Mesangial cell (primary cell): ENCODE measurements at places on chromosomes 11 and 22. TPM values are rescaled to one million over a fixed set of nuclear protein-coding genes. Genes with fewer than 3 reads are reported as not detected.

ZNRD2 gene
- 85.4 and 152 TPM in 2 replicates for total RNA-seq

F2 gene
- total RNA-seq, result 0.13 TPM in 1 of 2 replicates, not detected in the other

RCOR2 gene
- 3.1 and 6.7 TPM in 2 replicates for total RNA-seq

KRTAP5-5 gene
- not detected in 2 replicates for total RNA-seq

CRYBB2 gene
- not detected in 2 replicates for total RNA-seq

HPX gene
- total RNA-seq, result 0.38 and 0.65 TPM in 2 replicates

LIF gene
- total RNA-seq, result 42.5 and 60.8 TPM in 2 replicates

USP2 gene
- total RNA-seq, result 1.1 and 11.3 TPM in 2 replicates

CALCB gene
- total RNA-seq, result 0.38 and 0.65 TPM in 2 replicates

SCGB1C1 gene
- 1.9 TPM in 1 of 2 replicates, not detected in the other for total RNA-seq

FXYD2 gene
- total RNA-seq, result 57.8 and 248 TPM in 2 replicates

CDC45 gene
- total RNA-seq, result 2.5 and 42.9 TPM in 2 replicates

RIMBP3C gene
- 0.13 and 0.33 TPM in 2 replicates for total RNA-seq

GAS2 gene
- 1.9 and 2.4 TPM in 2 replicates for total RNA-seq

RHOG gene
- total RNA-seq, result 49.6 and 55.6 TPM in 2 replicates

SEZ6L gene
- not detected in 2 replicates for total RNA-seq

MCM5 gene
- total RNA-seq, result 19.6 and 105 TPM in 2 replicates

GRIK4 gene
- 0.13 TPM in 1 of 2 replicates, not detected in the other for total RNA-seq
